Fibroblast of lung (primary cell): ENCODE measurements at places on chromosomes 4 and X. TPM values are rescaled to one million over a fixed set of nuclear protein-coding genes. Genes with fewer than 3 reads are reported as not detected.

NAP1L5 gene
- total RNA-seq, result 5.9 and 8.9 TPM in 2 replicates

DUSP21 gene
- total RNA-seq, result not detected in 2 replicates

HS6ST2 gene
- 0.17 and 0.26 TPM in 2 replicates for total RNA-seq

FRMD7 gene
- total RNA-seq, result under 0.01 and 0.26 TPM in 2 replicates

IL2 gene
- not detected in 2 replicates for total RNA-seq

PDE6B gene
- 2.1 and 2.8 TPM in 2 replicates for total RNA-seq

RNF128 gene
- total RNA-seq, result 2.3 and 8.1 TPM in 2 replicates

STS gene
- total RNA-seq, result 1.8 and 5.0 TPM in 2 replicates

MAGEA8 gene
- total RNA-seq, result not detected in 2 replicates

PDCL2 gene
- total RNA-seq, result not detected in 2 replicates

EMD gene
- total RNA-seq, result 23.4 and 26.4 TPM in 2 replicates

PDZD4 gene
- under 0.01 and 0.26 TPM in 2 replicates for total RNA-seq

PCDH7 gene
- 2.3 and 9.0 TPM in 2 replicates for total RNA-seq

ENAM gene
- under 0.01 and 0.50 TPM in 2 replicates for total RNA-seq

DNA sequence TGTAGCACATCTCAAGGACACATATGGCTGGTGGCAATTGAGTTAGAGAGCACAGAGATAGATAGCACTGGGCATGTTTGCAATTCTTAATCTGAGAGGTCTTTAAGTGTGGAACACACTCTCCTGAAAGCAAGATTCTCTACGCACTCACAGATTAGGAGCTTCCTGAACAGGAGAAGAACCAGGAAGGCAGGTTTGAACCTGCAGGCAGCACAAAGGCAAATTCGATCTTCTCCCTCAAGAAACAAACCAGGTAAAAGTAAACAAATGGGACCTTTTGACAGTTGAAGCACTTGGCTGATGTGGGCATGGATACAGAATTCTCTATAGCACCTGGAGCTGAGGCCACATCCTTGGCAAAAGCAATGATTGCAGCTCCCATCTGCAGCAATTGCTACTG, 24.3 kb downstream of the HS3ST1 start:
- H3K4me3 ChIP-seq, result no peak overlapping the region
- H3K27me3 ChIP-seq, result no peaks in the 10 kb centered on the region
- H3K36me3 ChIP-seq, result no peaks in the 10 kb centered on the region

DNA sequence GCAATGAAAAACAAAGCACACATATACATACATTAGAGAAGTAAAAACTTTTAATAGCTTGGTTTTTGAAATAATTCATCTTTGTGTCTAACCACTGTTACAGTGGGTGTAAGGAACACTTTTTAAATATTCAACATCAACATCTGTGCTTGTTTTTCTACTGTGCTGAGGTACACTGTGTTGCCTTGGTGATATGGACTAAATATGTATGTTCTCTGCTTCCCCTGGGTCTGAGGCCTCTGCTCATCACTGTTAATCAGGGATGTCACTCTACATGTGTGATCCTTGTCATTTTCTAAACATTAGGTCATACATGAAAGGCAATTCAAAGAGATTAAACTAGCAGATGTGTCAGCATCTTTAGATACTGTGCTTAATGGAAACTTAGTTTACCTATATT, 10.9 kb downstream of the MCTS1 start:
- H3K4me1 ChIP-seq, result no peaks in the 10 kb centered on the region
- H3K27me3 ChIP-seq, result no peaks in the 10 kb centered on the region
- no peaks in the 10 kb centered on the region for H3K36me3 ChIP-seq
- H3K27ac ChIP-seq, result no peak overlapping the region

DNA sequence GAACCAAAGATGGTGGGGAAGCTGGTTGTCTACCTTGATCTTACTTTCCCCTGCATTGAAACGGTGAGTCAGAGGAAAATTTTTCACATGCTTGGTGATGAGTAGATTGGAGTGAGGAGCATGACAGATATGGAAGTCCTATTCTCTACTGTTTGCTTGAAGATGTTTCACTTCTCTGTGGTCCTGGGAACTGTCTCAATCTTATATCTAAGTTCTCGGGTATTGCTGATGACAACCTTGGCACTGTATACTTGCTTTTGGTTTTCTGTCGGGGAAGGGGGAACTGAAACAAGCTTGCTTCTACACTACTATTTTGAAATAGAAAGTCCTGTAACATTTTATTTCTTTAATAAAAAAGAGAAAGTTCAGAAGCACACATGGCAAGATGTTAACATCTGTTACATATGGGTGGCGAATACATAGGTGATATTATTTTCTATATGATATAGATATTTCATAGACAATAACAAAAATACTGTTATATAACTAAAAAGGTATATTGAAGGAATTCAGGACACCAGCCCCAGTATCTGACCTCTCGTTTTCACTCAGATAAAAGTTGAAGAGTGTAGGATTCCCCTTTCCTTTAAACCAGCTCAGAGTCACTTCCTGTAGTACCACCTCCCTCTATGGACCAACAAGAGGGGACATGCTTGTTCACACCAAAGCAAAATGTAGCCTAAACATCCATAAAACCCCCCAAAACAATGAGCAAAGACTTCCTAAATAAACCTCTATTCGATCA, 88.8 kb downstream of the FMR1NB start:
- DNase-seq, result no peak
- no peaks in the 10 kb centered on the region for H3K36me3 ChIP-seq
- no peaks in the 10 kb centered on the region for H3K27me3 ChIP-seq
- H3K27ac ChIP-seq, result no peak overlapping the region
- H3K4me3 ChIP-seq, result no peak overlapping the region
- no peaks in the 10 kb centered on the region for H3K4me1 ChIP-seq

- no peaks in the 10 kb centered on the region for H3K27me3 ChIP-seq
- peak; percentile 53 for DNase-seq
- H3K4me1 ChIP-seq, result peaks cover 5% of the 10 kb centered on the region
- H3K27ac ChIP-seq, result no peak overlapping the region
Measured at GRCh38 chr4:80094191-80094590, 21.2 kb upstream of the ANTXR2 start.

- no peak overlapping the region for H3K27ac ChIP-seq
- H3K4me1 ChIP-seq, result peaks cover 2% of the 10 kb centered on the region
- no peak overlapping the region for H3K4me3 ChIP-seq
- DNase-seq, result peak; percentile 76
- no peaks in the 10 kb centered on the region for H3K36me3 ChIP-seq
Measured at GRCh38 chr4:150209140-150209829, 131.0 kb downstream of the DCLK2 start.

DNA sequence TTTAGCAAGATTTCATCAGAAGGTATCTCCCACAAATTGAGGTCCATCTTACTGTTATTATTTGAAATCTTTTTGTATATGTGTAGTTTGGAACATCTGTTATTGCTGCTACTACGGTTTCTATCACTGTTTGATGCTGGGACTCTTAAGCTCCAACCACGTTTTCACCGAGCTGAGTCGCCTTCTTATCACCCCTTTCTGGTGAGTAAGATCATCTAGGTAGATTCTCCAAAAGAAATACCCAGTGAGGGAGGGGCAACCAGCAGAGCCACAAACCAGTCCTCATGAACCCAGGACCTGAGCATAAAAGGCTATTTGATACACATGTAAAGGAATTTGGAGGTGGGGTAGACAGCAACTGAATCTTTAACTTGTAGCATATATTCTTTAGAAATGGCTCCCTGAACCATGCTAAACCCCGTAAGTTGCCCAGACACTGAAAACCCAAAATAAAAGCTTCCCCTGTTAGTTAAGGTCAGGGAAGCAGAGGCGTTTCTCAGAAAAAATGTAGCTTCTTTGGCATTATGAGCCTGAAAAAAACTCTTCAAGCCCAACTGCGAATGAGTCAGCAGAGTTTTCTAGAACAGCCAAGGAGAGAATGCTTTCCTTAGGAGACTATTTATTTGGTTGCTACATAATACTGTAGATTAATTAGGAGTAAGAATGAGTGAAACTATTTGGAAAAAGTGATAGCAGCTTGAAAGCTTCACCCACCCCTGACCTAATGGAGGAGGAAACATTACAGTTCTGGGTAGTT, 53.8 kb upstream of the ATXN3L start:
- H3K4me3 ChIP-seq, result no peak overlapping the region
- DNase-seq, result peak; percentile 86
- no peaks in the 10 kb centered on the region for H3K27me3 ChIP-seq
- H3K4me1 ChIP-seq, result peaks cover 23% of the 10 kb centered on the region
- H3K27ac ChIP-seq, result peak overlapping the region; percentile 76

DNA sequence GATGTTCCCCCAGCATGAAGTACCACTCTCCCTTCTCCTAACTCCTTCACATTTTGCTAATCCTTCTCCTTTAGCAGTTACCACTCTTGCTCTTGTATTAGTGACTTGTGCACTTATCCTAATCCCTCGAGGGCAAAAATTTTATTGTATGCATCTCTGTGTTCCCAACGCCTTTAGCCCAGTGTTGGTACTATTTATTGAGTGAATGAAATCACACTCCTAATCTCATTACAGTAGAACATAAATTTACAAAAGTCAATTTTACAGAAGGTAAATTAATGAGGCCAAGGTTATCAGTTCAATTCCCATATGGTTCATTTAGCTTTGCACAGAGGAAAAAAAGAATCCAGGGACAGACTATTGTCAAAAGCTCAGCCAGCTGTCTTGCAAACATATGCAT, 178.4 kb downstream of the NR3C2 start:
- no peaks in the 10 kb centered on the region for H3K27me3 ChIP-seq
- no peak for DNase-seq
- H3K4me1 ChIP-seq, result no peaks in the 10 kb centered on the region
- no peak overlapping the region for H3K27ac ChIP-seq
- H3K36me3 ChIP-seq, result no peaks in the 10 kb centered on the region

GRCh38 chr4:82501154-82501442, 60.7 kb downstream of the TMEM150C start:
- no peak overlapping the region for H3K4me3 ChIP-seq
- H3K36me3 ChIP-seq, result no peaks in the 10 kb centered on the region
- DNase-seq, result no peak
- no peaks in the 10 kb centered on the region for H3K4me1 ChIP-seq
- H3K27ac ChIP-seq, result no peak overlapping the region

GRCh38 chr4:139416073-139416673, 37.7 kb upstream of the RAB33B start:
- H3K4me3 ChIP-seq, result no peak overlapping the region
- no peaks in the 10 kb centered on the region for H3K36me3 ChIP-seq
- H3K4me1 ChIP-seq, result no peaks in the 10 kb centered on the region

DNA sequence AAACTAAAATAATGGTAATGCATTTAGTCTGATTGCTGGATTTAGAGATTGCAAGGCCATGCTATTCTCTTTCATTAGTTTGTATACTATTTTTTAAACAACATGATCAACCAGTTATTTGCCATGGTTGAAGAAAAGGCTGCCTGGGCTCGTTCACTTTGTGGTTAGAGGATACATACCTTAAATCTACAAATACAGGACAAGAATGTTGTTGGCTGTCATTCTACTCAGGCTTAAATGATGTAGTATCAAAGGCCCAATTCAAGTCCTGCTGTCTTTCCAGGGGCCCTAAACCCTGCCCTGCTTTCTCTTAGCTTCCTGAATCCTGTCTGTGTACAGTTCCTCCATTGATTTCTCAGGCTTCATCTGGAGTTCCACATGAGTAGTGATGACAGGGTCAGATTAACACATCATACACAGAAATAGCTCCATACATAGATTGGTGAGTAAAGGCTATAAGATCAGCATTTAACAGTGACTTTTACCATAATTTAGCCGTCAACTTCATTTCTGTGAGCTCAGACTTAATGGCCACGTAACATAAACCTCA, 114.9 kb upstream of the GPRIN3 start:
- peak; percentile 57 for DNase-seq
- no peak overlapping the region for H3K27ac ChIP-seq
- no peaks in the 10 kb centered on the region for H3K27me3 ChIP-seq
- H3K36me3 ChIP-seq, result no peaks in the 10 kb centered on the region
- no peak overlapping the region for H3K4me3 ChIP-seq

DNA sequence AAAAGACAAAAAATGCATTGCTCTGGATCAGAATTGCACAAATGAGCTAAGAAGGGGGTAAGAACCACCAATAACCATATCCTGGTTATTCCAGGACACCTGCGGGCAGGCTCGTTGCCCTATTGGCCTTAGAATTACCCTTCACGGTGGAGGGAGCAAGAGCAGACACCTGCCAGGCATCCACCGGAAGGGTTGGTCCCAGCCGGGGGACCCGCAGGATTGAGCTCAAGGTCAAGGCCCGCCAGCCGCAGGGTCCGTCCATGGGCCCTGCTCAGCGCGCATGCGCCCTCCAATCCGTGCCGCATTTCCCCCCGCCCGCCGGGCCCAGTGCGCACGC, 575 bp downstream of the SLC25A6 start:
- no peaks in the 10 kb centered on the region for H3K27me3 ChIP-seq
- peak overlapping the region; percentile 98 for H3K27ac ChIP-seq
- H3K4me1 ChIP-seq, result peaks cover 11% of the 10 kb centered on the region
- no peak for DNase-seq

DNA sequence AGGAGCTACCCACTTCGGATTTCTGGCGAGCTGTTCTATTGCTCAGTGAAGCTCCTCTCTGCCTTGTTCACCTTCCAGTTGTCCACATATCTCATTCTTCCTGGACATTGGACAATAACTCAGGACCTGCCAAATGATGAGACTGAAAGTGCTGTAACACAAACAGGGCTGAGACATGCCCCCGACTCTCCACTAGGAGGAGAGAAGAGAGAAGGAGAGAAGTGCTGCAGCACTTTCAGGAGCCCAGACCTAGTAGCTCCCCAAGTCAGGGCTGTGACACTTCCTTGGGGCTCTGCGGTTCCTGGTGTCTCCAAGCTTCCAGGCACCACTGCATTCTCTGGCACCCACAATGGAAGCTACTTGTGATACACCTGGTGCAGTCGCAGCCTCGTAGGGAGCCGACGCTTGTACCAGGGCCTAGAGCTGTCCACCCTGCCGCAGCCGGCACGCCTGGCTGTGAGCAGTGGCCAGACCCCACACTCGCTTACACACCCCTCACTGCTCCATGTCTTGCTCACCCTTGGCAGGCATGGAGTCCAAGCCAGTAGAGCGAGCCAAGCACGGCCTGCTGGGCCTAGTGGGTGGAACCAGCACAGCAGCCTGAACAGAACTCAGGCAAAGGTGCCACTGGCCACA, 234.9 kb downstream of the TECRL start:
- no peak overlapping the region for H3K4me3 ChIP-seq
- DNase-seq, result no peak
- H3K36me3 ChIP-seq, result no peaks in the 10 kb centered on the region
- H3K27me3 ChIP-seq, result no peaks in the 10 kb centered on the region
- no peak overlapping the region for H3K27ac ChIP-seq
- H3K4me1 ChIP-seq, result no peaks in the 10 kb centered on the region

DNA sequence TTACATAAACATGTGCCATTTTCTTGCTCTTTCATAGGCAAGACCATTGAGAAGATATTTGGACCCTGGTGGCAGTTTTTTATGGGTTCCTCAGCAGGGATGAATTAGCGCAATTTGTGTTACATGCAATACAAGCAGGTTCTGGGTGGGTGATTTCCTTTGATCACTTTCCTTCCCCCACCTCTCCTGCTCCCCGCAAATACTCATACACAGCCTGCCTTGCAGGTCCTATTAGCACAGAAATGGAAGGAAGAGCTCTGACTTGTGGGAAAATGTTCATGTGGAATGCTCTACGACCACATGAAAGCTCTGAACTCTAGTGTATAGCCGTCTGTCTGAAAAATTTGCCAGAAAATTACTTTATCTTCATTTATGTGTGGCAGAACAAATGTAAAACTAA, 361.0 kb upstream of the FAT1 start:
- DNase-seq, result no peak
- H3K27me3 ChIP-seq, result no peaks in the 10 kb centered on the region
- no peak overlapping the region for H3K4me3 ChIP-seq
- no peak overlapping the region for H3K27ac ChIP-seq
- H3K36me3 ChIP-seq, result no peaks in the 10 kb centered on the region
- no peaks in the 10 kb centered on the region for H3K4me1 ChIP-seq

GRCh38 chrX:109350551-109350950, 131.3 kb downstream of the GUCY2F start:
- no peak overlapping the region for H3K27ac ChIP-seq
- no peak overlapping the region for H3K4me3 ChIP-seq
- no peaks in the 10 kb centered on the region for H3K4me1 ChIP-seq
- H3K36me3 ChIP-seq, result no peaks in the 10 kb centered on the region
- H3K27me3 ChIP-seq, result no peaks in the 10 kb centered on the region
